Frontal cortex (tissue), 4 donors: ENCODE measurements at places on chromosomes 12 and 14.

DNA sequence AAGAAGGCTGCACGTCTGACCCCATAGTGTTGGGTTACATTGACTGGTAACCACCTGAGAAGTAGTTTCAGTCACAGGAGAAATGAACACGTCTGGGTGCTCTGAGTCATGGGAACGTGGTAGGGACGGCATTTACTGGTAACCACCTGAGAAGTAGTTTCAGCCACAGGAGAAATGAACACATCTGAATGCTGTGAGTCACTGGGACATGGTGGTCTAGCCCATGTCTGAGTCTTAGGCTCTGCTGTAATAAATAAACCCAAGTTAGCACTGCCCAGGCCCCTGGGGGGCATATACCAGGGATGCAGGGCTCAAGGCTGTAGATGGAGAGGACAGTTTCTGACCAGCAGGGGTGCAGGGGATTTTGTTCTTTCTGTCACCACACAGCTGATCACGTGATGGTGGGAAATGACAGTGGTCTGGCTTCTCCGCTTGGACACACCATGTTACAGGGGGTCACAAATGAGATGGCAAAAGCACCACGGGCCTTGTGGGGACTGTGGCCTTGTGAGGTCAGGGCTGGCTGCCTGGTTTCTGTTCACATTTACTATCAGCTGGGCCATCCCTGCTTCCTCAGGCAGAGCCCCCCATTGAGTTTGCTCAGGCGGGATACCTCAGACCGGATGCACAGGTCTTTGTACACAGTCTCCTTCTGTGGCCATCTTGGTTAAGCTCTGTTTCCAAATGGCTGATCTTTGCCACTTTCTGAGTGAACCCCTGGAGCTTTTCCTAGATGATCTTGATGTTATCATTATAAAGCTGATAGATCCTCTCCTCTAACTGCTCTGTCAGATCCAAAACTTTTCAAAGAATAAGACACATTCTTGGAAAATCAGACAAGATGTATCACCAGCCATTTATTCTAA is 9.8 kb upstream of the C12orf42 start:
- no peak for DNase-seq

DNA sequence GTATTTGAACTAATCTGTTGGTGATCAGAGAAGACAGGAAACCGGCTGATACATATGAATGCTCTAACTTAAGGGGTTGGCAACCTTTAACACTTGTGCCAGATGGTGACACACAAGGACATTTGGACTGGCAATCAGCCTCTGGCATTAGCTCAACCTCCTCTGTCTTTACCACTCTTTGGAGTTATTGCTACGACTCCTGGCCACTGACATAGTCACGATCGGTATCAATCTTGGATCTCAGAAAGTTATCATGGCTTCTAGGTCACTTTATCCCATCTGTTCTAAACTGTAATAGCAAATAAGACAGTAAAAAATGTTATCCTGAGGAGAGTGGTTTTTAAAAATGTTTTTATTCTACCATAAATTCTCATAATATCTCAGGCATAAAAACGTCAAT is 575.2 kb upstream of the MDGA2 start:
- no peak for DNase-seq

- DNase-seq = no peak
Observed at GRCh38 chr14:74510959-74511409, 17.4 kb downstream of the ISCA2 start.

DNA sequence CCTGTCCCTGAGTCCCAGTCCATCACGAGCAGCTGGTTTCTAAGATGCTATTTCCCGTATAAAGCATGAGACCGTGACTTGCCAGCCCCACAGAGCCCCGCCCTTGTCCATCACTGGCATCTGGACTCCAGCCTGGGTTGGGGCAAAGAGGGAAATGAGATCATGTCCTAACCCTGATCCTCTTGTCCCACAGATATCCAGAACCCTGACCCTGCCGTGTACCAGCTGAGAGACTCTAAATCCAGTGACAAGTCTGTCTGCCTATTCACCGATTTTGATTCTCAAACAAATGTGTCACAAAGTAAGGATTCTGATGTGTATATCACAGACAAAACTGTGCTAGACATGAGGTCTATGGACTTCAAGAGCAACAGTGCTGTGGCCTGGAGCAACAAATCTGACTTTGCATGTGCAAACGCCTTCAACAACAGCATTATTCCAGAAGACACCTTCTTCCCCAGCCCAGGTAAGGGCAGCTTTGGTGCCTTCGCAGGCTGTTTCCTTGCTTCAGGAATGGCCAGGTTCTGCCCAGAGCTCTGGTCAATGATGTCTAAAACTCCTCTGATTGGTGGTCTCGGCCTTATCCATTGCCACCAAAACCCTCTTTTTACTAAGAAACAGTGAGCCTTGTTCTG is 41.6 kb downstream of the DAD1 start:
- DNase-seq = no peak

- no peak for DNase-seq
Observed at GRCh38 chr12:72829838-72830237, 557.7 kb downstream of the TRHDE start.

- DNase-seq = no peak
Observed at GRCh38 chr14:40058901-40059897, 627.0 kb upstream of the FBXO33 start.

- no peak for DNase-seq
Observed at GRCh38 chr14:100708425-100709288, 18.0 kb upstream of the DLK1 start.

GRCh38 chr12:62581288-62582064 is 114.8 kb downstream of the MON2 start:
- peak; percentile 34 for DNase-seq

- no peak for DNase-seq
Observed at GRCh38 chr12:50732591-50732990, 31.3 kb upstream of the ATF1 start.

GRCh38 chr12:2261708-2262107 is 208.9 kb downstream of the CACNA1C start:
- no peak for DNase-seq

DNA sequence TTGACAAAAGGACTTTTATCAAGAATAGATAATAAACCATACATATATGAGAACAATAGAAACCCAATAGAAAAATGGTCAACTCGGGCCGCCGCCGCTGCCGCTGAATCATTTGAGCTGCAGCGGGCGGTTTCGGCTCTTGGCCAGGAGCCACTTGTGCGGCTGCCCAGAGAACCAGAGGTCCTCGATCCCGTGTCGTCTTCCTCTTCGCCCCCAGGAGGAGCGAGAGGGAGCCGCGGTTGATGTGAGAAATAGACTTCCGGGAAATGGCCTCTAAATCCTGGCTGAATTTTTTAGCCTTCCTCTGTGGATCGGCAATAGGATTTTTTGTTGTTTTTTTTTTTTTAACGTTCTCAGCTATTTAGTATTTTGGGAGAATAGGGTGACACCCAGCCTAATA is 44.8 kb downstream of the CPSF6 start:
- DNase-seq = peak; percentile 42

- no peak for DNase-seq
Observed at GRCh38 chr14:103762541-103762940, 46.9 kb downstream of the ZFYVE21 start.
